Brain microvascular endothelial cell (primary cell): ENCODE measurements at places on chromosomes 6 and 20.
A peak's percentile ranks its signal among the peaks of the same experiment; 100 is the strongest.

GRCh38 chr6:71478834-71479541 is 190.4 kb downstream of the OGFRL1 start:
- peak; percentile 79 for DNase-seq

- DNase-seq: no peak
Measured at GRCh38 chr6:133503336-133503729, 262.2 kb downstream of the EYA4 start.

DNA sequence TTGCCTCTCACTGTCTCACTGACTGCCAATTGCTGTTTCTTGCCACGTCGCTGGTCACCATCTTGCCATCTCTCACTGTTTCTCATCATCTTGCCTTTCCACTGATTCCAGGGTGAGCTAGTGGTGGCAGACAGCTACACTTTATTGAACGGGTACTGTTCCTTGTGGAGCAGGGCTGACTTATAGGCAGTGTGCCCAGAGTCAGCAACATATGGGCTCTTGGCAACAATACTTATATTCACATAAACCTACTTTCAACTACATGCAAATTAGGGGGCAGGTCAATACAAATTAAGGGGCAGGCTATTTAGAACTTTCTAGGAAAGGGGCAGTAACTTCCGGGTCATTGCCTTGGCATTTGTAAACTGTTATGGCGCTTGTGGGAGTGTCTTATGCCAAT is 186.2 kb upstream of the SYNDIG1 start:
- no peak for DNase-seq

DNA sequence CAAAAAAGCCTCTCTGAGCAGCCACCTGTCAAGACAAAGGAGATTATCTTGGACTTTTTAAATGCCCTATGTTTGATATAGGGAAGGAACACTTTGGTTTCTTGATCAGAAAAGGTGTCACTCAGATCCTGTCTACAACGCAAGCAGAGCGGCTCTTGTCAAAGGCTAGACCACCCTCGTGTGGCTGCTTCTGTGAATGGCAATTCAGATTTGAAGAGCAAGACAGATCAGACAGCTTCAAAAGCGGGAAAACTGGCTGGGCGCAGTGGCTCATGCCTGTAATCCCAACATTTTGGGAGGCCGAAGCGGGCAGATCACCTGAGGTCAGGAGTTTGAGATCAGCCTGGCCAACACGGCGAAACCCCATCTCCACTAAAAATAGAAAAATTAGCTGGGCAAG is 10.1 kb upstream of the NXT1 start:
- DNase-seq: peak; percentile 73

DNA sequence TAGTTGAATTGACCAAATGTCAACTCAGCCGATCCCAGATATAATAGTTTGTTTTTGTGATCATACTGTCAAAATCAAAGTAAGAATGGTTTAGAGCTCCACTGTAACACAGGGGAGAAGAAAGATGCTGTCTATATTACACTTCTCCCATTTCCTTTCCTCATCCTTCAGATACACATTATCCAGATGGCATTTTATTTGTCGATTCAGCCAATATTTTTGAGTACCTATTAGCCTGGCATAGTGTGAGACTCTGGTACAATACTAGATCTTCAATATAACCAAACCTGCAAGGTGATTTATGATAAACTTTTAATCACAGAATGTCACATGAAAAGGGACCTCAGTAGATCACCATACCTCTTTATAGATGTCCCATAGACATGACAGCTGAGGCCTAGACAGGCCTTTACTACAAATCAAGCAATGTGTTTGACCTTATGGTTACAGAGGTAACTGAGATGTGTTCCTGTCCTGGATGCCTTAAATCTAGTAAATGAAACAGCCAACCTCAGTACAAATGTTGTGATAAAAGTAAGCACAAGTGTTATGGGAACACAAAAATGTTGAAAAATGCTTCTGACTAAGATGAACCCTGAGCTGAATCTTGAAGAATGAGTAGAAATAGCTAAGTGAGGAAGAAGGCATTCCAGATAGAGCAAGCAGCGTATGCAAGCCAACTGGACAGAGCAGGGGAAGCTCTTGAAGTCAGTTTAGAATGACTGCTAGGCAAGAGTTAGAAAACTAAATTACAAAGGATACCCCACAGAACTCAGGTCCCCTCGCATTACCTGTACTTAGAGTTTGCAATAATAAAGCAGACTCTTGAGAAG is 1.9 kb downstream of the FBXO9 start:
- DNase-seq: no peak

DNA sequence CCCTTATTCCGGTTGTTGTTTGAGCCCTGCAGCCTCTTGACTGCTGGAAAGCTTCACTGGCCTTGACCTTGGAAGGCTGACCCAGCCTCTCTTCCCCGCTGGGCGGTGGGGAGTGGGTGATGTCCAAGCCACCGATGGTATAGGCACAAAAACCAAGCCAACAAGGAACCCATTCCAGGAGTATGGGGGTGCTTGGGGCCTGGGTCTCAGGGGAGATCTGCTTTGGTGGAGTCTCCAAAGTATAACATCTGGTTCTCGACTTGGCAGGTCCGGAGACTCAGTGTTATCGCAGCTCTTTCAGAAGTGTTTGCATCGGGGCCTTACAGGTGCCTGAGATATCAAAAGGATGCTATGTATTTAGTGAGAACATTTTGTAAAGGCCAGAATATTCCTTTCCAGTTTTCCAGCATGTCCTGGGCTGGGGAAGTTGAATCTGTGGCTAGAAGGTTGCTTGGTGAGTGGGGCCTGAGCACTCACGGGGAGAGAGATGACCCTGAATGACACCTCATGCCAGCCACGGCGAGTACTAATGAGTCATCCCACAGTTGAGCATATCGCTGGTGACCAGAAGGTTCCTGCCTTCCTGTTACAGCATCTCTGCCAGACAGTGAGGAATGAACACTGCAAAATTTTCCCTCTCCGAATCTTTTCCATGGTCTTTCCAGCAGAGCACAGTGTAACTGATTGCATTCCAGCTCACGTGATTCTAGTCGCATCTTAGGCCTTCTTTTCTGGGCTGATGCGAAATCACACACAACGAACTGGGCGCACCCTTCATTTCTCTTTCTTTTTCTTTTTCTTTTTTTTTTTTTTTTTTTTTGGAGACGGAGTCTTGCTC is 133.9 kb downstream of the ZDHHC14 start:
- peak; percentile 62 for DNase-seq

- DNase-seq: peak; percentile 25
Measured at GRCh38 chr20:31894980-31895675, 24.7 kb downstream of the TTLL9 start.

- DNase-seq: no peak
Measured at GRCh38 chr6:44049163-44049988, 77.9 kb downstream of the MRPL14 start.

DNA sequence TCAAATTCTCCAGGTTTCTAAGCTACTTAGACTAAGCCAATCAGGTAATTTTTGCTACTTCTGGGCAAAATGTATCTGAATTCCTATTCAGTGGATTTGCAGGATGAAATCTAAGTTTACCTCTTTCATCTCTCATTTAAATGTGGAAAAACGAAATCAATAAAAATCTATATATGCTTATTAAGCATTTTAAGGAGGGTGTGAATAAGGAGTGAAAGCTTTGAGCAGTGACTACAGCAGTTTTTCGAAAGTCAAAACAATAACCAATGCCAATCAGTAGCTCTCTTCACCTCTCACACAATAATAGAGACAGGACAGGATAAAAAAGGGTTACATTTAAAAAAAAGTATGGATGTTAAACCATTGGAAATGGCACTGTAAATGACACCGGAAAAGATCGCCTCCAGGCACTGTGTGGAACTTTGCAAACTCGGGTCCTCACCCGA is 476 bp upstream of the BCKDHB start:
- DNase-seq: no peak

DNA sequence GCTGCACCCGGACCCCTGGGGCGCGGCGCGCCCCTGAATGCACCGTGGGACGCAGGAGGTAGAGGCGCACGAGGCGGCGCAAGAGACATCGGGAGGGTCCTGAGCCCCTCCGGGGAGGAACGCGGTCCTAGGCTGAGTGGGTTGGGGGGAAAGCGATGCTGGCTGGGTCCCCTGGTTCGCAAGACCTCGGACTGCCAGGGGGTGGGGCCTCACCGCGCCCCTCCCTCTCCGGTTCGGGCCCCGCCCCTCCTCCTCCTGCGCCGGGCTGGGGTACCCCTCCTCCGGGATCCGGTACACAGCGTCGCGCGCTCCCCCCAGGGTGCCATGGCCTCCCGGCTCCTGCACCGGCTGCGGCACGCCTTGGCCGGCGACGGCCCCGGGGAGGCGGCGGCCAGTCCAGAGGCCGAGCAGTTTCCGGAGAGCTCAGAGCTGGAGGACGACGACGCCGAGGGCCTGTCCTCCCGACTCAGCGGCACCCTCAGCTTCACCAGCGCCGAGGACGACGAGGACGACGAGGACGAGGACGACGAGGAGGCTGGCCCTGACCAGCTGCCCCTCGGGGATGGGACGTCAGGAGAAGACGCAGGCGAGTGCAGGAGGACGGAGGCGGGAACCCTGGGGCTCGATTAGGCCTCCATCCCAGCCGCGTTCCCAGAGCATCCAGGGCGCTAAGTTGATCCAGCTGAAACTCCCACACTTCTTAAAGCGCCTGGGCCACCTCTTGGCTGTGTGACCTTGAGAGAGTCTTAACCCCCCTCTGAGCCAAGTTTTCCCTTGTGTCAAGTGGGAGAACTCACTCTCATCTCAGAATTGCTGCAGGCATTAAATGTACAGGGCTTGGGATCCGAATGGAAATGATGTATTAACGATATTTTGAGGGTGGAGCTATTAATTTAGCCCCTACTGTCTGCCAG is 541 bp downstream of the SNX21 start:
- DNase-seq: no peak

DNA sequence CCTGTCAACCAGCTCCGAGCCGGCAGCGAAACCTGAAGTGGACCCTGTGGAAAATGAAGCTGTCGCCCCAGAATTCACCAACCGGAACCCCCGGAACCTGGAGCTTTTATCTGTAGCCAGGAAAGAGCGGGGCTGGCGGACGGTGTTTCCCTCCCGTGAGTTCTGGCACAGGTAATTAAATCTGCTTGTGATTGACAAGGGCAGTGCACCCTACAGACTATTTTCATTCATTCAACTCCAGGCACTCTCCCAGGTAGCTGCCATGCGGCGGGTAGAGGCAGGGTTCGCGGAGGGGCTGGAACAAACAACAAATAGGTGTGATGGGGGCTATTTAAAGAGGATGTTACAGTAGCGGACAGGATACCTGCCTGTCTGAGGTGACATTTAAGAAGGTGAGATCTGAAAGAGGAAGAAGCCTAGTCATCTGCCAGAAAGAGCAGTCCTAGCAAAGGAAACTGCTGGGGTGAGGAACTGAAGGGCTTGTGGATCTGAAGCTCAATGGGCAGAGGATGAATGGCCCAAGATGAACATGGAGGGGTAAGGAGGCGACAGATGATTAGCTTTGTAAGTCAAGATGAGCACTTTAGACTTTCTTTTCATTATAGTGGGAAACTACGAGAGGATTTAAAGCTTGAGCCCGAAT is 810 bp downstream of the MRPL18 start:
- DNase-seq: peak; percentile 1

- no peak for DNase-seq
Measured at GRCh38 chr6:34317172-34317477, 68.3 kb upstream of the SMIM29 start.

- DNase-seq: no peak
Measured at GRCh38 chr6:71047417-71047816, 90.6 kb upstream of the B3GAT2 start.

DNA sequence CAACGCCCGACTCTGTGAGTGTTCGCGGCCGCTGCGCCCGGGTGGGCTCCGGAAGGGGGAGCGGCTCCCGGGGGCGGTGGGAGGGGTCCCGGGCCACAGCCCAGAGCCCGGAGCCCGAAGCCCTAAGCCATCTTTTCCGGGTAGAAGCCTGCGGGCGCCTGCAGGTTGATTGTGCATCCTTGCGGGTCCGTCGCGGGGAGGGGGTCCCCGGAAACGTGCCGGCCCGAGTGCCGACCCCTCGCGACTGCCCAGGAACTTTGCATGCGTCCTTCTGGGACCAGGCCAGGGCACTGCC is 413 bp downstream of the PTPRA start:
- DNase-seq: no peak
